ENCODE measurements at places on chromosomes 16 and 17. TPM values are rescaled to one million over a fixed set of nuclear protein-coding genes. Genes with fewer than 3 reads are reported as not detected.
A peak's percentile ranks its signal among the peaks of the same experiment; 100 is the strongest.

DNA sequence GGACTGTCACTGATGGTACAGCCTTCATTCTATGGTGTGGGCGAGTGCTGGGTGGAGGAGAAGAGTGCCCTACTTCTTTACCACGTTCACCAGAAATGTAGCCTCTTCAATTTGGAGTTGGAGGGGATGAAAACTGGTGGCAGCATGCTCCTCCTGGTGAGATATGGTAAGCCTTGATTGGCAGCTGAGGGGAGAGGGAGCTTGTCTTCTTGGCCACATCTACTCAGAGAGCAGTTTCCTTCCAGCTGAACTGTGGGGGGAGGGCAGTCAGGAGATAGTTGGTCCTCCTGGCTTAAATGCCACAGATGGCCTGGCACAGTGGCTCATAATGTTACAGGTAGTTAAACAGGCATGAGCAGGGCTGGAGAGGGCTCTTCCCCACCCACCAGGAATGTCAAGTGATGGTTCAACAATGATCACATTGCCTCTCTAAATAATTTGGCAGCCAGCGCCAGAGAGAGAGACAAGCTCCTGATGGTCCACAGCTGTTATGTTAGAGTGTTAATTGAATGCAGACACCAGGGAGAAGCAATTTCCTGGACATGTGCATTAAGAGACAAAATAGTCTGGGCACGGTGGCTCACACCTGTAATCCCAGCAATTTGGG is 9.0 kb upstream of the MAPK3 start:
- no peak for DNase-seq

GRCh38 chr17:28345419-28346198 is 10.0 kb downstream of the TNFAIP1 start:
- DNase-seq: no peak

GRCh38 chr17:83192161-83192788 is 112.9 kb downstream of the METRNL start:
- no peak for DNase-seq

- DNase-seq: no peak
Measured at GRCh38 chr17:50440838-50441829, 15.1 kb downstream of the ACSF2 start.

GRCh38 chr17:78817123-78817522 is 23.5 kb downstream of the USP36 start:
- peak; percentile 86 for DNase-seq

- no peak for DNase-seq
Measured at GRCh38 chr17:35018814-35019213, 38.5 kb downstream of the LIG3 start.

DNA sequence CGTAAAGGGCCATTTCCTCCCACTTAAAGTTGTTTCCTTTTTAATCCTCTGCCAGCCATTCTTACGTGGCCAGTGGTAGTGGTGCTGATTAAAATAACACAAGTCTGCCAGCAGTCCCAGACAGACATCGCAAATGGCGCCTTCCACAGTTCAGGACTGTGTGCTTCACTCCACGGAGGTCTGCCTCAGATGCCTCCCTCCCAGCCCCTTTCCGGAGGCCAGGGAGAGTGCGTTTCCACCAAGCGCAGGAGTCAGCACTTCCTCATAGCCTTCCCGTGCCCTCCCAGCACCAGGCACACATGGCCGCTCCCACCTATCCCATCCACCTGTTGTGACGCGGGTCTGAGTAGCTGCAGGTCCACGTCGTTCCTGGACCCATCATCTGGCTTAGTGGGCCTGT is 205.6 kb downstream of the RPTOR start:
- no peak for DNase-seq

DNA sequence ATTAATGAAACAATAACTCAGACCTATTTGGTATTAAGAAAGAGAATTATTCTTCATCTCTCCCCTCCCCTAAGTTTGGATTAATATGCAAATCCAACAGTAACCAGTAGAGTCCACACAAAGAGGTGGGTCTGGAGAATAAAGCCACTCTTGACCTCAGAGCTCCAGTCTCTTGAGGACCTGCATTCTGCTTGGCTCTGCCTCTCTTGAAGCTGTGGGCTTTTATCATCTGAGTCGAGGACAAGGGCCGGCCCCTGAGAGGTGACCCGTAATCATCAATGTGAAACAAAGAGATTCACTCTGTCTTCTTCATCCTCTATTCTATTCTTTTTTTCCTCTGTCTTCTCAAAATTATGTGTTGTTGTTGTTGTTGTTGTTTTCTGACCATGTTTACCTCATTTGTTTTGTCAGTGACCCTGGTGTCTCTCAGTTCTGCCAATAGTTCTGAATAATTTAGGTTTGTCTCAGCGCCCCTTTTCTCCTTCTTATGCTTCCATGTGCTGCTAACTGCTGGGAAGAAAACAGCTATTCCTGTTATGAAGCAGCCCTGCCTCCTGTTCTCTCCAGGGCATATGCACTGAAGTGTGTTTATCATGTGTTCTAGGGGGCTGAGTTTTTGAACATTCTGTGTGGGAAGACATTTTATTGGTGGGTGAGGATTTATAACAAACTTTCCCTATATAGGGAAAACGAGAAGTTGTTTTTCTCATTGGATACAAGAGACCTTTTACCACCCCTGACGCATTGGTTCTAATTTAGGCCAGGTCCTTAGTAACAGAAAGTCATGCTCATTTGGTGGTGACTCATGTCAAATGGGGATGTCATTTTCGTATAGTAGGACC is 135.8 kb downstream of the TRIM37 start:
- no peak for DNase-seq

DNA sequence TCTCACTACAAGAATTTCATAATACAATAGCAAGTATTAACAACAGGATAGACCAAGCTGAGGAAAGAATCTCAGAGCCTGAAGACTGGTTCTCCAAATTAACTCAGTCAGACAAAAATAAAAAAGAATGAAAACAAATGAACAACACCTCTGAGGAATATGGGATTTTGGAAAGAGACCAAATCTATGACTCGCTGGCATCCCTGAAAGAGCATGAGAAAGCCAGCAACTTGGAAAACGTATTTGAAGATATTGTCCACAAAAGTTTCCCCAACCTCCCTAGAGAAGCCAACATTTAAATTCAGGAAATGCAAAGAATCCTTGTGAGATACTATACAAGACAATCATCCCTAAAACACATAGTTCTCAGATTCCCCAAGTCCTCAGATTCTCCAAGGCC is 20.9 kb downstream of the NLRP1 start:
- DNase-seq: no peak

DNA sequence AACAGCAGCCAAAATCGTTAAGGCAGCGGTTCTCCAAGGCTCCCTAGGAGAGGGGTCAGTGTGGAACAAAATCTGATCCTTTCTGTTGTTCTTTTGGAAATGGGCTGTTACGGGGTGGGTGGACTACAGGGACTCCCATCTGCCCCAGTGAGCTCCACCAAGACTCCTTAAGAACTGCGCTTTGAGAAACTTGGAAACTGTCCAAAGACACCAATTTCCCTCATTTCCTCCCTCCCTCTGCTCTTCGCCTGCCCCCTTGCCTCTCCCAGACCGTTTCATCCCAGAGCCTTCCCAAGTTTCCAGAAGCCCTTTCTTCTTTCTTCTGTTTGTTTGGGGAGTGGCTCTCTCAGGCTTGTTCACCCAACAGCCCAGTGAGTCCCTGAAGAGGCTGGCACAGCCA is 205.4 kb downstream of the COPRS start:
- no peak for DNase-seq

DNA sequence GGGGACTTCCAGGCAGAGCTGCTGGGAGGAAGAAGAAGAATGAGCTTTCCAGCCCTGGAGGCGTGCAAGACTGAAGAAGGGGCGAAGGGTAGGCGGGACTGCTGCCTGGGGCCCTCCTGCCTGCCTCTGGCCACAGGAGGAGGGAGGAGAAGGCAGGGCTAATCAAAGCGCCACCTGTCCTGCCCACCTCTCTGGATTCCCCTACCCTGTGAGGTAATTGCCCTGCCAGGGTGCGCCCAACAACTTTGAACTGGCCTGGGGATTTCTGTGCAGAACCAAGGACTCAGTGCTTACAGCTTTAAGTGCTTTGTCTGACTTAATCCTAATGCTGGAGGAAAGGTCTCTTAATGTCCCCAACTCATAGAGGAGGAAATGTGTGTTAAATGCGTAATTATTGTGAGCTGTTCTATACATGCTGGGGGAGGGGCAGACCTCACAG is at the start of gene NOXO1:
NOXO1 (minus strand) TSS at position 72 of the 439 bp plus-strand sequence. CDS start 290 bp downstream, outside the sequence.
- no peak for DNase-seq

GRCh38 chr16:56747486-56748045 is 17.6 kb downstream of the NUP93 start:
- DNase-seq: no peak

DNA sequence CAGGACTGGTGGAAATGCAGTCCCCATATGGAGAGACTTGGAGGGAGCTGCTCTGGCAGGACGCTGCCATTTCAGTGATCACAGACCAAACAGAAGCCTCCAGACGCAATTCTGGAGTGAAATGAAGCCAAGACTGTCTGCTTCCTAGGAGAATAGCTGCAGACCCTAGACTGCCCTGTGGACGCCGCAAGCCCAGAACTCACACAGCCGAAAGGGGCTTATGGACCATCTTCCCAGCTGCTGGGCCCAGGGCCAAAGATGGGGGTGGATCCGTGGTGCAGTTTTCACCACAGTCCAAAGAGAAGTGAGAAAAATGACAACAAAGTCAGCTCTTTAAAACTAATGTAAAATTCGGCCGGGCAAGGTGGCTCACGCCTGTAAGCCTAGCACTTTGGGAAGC is 165.7 kb downstream of the CBLN1 start:
- no peak for DNase-seq

GRCh38 chr17:64507413-64507782 is 621 bp downstream of the CEP95 start:
- peak; percentile 12 for DNase-seq

DNA sequence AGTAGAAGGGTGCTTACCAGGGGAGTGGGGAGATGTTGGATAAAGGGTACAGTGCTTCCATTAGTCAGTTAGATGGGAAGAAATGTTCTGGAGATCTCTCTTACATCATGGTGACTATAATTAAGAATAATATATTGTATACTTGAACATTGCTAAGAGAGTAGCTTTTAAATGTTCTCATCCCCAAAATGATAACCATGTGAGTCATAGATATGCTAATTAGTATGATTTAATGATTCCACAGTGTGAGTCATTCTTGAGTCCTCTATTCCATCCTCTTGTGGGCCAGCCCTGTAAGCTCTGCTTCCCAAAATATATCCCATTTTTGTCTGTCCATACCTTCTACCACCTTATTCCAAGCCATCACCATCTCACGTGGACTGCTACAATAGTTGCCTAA is 80.6 kb upstream of the CDH11 start:
- DNase-seq: no peak

DNA sequence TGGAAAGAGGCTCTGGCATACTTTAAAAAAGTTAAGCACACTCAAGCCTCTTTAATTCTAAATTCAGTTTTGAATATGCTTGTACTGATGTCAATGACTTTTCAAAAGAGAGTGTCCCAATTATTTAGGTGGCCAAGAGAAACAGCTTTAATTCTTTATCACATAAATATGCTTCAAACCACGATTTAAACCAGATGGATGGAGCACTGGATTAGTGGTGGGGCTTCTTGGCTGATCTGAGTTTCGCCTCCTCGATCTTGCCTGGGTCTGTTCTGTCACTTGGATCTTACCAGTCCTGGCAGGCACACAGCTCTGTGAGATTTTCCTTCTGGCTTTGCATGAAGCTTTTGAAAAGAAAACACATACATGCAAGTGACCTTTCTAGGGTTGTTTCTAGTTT is 467.8 kb downstream of the MAF start:
- no peak for DNase-seq

DNA sequence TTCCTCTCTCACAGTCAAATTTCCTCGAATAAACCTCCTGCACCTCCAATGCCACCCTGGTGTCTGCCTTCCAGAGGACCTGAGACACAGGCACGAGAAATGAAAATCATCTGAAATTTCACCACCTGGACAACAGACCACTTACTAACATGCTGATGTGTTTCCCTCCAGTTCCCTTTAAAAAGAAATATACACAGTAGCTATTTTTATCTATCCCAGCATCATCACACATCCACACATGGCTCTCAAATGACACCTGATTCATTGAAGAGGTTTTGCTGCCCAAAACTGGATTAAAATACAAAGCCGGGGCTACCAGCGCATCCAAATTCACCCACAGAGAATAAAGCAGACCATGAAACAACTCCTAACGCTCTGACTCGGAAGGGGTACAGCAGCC is 13.9 kb downstream of the ELAC2 start:
- no peak for DNase-seq

- no peak for DNase-seq
Measured at GRCh38 chr17:49646391-49647255, 31.3 kb downstream of the SPOP start.

GRCh38 chr17:80145076-80146075 is 1.6 kb downstream of the EIF4A3 start:
- no peak for DNase-seq

DNA sequence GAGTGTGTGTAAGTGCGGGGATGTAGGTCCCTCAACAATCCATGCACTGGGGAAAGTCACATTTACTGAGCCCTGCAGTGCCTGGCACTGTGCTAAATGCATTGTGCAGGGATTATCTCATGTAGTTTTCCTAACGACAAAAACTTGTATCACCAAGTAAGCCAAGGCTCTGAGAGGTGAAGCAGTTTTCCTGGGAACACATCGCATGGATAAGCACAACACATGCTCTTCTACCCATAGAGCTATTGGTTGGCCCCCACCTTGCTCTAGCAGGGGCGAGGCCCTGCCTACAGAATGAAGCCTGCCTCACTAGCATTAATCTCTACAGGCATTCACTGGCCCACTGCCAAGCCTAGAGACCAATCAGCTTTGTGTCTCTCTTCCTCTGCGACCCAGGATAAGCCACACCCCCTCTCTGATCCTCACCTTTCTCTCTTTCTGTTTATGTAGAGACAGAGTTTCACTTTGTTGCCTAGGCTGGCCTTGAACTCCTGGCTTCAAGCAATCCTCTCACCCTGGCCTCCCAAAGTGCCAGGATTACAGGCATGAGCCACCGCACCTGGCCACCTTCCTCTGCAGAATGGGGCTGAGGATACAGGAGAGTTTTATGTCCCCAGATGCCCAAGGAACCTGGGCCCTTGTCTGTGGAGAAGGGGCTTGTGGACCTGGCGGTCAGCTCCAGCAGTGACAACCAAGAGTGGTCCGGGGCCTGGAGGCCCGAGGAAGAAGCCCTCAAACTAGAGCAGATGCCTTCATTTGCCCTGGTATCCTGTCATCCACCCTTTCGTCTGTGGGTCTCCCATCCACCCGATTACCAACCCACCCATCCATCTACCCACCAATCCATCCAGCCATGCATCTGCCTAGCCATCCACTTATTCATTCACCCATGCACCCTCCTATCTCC is 12.8 kb downstream of the CDH16 start:
- DNase-seq: peak; percentile 50

The OR1A1 gene
- not detected for total RNA-seq

The HS3ST3A1 gene
- 1.2 TPM for total RNA-seq

The GNGT2 gene
- total RNA-seq: 2.3 TPM

The PYDC1 gene
- not detected for total RNA-seq

The METRN gene
- total RNA-seq: 3.2 TPM

The CACNG5 gene
- total RNA-seq: not detected

The CCL11 gene
- not detected for total RNA-seq

The CLEC19A gene
- total RNA-seq: not detected

The KRT12 gene
- not detected for total RNA-seq

The PLA2G10 gene
- total RNA-seq: not detected
